ENCODE measurements at places on chromosomes 2 and 18.

GRCh38 chr18:32328379-32328778 lies 138.5 kb downstream of the MEP1B start:
- no peak for DNase-seq

GRCh38 chr18:56270671-56271250 lies 367.6 kb downstream of the TXNL1 start:
- DNase-seq = no peak

GRCh38 chr18:62384610-62385097 lies 59.5 kb downstream of the TNFRSF11A start:
- no peak for DNase-seq

DNA sequence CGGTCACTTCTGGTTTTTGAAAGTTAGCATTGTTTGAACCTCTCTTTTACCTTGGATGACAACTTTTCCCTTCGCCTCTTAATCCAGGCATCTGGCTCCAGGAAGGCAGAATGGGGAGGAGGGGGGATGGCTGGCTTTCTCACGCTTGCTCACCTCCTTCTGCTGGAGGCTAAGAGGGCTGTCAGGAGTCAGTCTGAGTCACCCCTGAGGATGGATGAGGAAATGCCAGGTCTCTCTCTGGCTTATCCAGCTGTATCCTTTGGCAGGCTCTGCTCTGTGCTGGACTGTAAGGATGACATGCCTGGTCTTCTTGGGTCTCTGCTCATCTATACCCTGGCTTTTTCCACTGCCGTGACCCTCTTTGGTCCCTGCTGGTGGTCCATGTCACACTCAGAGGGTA lies 142.9 kb upstream of the GYPC start:
- no peak for DNase-seq

DNA sequence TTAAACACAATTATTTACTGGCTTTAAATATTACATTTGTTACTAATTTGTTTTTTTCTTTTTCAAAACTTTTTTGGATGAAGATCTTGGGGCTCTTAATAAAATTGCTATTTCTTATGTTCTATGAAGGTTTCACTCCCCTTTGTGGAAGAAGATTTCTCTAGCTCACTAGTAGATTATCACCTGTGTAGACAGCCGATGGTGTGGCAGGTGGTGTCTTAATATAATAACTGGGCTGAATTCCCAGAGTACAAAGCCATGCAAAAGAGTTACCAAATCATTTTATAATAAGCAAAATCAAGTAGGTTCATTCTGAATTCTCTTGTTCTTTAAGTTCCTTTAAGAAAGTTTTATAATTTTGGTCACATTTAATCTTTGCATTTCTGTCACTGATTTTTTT lies 233.7 kb downstream of the CCDC102B start:
- DNase-seq = no peak

GRCh38 chr2:146677280-146677679 lies 1167.5 kb upstream of the ACVR2A start:
- no peak for DNase-seq

DNA sequence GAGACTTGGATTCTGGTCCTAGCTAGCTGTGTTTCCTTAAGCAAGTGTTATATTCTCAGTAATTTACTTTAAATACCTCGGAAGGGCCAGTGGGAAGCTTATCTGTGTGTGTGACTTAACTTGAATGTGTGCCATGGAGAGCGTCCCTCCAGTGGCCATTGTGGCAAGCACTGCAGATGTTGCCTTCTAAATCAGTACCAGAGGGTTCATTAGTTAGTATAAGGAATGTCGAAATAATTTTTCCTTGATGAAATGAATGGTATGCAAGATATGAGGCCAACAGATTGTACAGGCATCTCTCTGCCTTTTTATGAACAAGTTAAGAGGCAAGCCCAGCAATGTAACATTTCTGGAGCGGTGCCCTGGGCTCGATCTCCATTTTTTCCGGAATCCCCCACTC lies 52.0 kb downstream of the FBXO36 start:
- no peak for DNase-seq

DNA sequence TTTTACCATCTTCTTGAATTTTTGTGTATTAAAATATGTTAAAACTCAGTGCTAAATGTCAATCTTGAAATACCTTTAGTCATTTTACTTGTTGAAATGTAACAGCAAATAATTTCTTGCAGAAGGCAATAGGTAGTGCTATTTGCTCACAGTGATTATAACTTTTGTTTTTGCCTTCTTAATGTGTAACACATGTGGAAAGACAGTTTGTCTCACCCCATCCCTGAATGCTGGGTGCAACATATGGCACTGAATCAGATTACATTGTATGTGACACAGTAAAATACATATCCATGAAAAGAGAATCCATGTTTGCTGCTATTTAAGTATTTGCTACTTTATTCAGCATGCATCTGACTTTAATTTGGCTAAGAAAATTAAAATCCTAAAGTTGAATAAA lies 35.3 kb downstream of the FRZB start:
- no peak for DNase-seq

GRCh38 chr2:188978291-188979081 lies 4.3 kb downstream of the COL3A1 start:
- DNase-seq = no peak

DNA sequence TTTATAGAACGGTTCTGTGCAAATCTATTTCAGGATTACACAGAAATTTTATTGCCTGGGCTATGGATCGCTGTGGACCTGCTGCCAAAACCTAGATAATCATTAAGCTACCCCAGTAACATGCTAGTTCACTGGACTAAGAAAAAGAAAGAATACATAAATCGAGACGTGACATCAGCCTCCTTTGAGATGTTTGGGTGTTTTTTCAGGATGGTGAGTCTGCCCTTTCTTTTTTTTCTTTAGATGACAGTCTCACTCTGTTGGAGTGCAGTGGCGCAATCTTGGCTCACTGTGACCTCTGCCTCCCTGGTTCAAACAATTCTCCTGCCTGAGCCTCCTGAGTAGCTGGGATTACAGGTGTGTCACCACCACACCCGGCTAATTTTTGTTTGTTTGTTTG lies 52.0 kb downstream of the FHOD3 start:
- DNase-seq = no peak

- DNase-seq = no peak
These were observed 116.0 kb upstream of the CCDC195 start for GRCh38 chr2:224832207-224832606.

- no peak for DNase-seq
These were observed 161.3 kb downstream of the RTP5 start for GRCh38 chr2:242030858-242031257.

DNA sequence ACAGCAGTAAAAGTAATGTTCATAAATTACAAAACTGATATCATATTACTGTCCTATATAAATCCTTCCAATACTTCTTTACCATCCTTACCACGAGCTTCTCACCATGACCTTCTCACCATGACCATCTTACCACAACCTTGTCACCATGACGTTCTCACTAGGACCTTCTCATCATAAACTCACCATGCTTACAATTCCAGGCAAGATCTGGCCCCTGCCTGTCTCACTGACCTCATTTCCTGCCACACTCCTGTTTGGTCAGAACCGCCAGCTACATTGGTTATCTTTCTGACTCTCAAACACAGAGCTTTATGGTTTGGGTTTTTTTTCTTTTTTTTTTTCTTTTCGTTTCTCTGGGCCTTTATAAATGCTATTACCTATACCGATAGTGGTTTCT lies 827.6 kb downstream of the RNF144A start:
- no peak for DNase-seq

- no peak for DNase-seq
These were observed 189.9 kb upstream of the GALNT5 start for GRCh38 chr2:157067562-157067961.

DNA sequence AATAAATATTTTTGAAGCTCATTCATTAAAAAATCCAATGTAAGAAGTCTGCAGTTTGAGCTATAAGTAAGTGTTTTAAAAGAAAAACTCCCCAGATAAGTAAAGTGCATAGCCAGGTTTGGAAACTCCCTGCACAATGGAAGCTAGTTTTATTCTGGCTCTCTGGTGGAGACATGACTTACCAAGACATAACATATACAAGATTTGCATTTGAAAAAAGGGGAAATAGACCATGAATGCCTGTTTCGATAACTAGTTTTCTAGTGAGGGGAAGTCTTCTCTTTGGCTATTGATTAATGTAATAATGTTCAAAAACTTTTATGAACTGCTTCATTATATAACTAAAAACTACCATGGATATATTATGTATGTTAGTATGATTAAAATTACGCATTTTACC lies 435.2 kb downstream of the ARHGAP15 start:
- no peak for DNase-seq

DNA sequence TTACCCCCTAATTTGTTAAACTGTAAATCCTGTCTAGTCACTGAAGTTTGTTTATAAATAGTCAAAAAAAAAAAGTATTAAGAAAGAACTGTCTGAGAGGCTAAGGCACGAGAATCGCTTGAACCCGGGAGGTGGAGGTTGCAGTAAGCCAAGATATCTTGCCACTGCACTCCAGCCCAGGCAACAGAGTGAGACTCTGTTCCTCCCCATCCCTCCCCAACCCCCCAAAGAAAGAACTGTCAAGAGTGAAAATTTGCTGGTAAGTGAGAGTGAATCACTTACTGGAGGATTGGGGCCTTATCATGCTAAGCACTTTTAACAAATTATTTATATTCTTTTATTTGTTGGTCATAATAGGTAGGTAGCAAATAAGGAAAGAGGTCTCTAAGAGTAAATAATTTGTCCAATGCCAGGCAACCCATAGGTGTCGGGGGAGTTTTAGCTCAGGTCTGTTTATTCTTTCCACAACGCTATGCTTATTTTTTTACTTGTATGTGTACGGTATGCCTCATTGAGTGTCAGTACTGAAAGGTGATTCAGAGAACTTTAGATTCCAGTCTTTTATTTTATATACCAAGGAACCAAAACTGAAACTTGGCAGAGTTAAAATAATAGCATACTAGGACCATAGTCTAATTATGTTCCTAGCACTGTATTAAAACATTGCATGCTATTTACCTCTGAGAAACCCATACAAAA lies 2.5 kb downstream of the TAF4B start:
- DNase-seq = no peak

- DNase-seq = no peak
These were observed 36.1 kb downstream of the INSIG2 start for GRCh38 chr2:118124288-118124891.

DNA sequence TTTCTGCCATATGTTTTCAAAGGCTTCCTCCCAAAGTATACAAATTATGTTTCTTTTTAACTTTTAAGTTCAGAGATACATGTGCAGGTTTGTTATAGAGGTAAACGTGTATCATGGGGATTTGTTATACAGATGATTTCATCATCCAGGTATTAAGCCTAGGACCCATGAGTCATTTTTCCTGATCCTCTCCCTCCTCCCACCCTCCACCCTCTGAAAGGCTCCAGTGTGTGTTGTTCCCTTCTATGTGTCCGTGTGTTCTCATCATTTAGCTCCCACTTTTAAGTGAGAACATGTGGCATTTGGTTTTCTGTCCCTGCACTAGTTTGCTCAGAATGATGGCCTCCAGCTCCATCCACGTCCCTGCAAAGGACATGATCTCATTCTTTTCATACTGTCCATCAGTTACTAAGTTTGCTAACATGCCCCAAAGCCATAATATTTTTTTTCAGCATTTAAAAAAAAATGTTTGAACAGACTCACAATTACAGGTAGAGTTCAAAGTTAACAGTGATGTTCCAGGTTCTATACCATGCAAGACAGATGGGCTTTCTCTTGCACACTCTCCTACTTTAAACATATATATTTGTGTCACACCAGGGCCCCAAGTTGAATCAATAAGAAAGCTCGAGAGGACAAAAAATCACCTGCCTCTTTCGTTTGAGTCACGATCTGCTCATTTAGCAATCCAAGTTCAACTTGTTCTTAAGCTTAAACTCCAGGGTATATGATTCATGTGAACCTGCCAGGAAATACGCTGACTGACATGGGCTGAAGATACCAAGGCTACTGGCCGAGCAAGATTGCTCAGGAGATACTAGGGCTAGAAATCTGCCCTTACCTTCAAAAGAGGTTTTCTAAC lies 77.6 kb downstream of the AP1S3 start:
- no peak for DNase-seq

DNA sequence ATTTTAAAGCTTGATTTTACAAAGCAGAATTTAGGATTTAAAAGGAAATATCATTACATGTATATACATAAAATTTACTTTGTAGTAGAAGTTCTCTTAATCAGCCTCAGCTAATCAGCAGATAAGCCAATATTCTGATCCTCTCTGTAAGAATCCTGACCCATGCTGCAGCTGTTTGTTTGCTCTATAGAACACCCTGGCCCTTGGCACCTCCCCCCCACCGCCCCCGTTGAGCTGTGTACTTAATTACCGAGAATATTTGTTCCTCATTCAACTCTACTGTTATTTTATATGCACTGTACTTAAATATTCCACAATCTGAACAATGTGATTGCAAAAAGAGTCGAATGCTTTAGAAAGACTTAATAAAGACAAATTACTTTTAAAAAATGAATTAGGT lies 98.0 kb downstream of the EVA1A start:
- no peak for DNase-seq

DNA sequence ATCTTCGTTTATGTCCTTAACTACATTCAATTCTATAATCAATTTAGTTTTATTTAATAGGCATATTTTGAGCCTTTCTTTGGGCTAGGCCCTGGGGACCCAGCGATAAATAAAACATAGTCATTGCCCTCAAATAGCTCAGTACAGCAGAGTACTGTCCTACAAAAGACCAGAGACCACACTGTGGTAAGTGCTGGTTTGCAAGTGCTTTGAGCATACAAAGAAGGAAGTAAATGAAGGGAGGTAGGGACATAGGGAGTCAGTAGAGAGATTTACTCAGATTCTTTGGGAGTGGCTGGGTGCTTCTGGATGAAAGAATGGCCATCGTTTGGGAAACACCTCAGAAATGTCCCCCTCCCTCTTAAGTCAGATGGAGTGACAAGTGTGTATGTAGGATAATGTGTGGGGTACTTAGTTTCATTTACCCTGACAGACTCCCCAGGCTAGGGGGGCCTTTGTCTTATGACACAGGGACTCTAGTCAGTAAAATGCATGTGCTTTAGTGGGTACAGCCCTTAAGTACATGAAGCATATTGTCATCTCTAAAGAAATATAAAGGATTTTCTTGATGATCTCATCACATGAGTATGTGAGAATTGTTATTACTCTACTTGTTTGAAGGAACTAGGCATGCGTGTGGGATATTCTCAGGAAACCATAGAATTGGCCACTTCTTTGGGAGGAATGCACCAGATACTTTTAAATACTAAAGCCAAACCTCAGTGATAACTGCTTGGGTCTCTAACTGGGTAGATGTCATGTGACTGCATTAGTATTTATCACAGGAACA lies 35.1 kb downstream of the MAPRE2 start:
- DNase-seq = no peak

GRCh38 chr2:118730405-118730804 lies 117.0 kb downstream of the EN1 start:
- no peak for DNase-seq

DNA sequence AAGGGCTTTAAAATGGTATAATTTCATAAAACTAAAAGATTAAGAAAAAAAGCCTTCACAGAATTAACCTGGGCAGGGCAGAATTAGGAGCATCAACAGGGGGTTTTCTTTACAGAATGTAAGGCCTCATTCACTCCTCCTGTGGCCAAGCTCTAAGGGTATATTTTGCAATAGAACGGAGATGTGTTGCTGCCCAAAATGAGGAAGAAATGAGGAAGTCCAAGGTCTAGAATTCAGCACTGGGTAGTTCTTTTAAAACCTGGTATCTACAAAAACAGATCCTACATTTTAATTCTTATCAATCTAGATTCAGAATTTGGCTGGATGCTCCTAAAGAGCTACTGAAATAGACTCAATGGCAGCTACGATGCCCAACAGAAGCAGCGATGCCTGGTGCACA lies 101.8 kb downstream of the AKAIN1 start:
- DNase-seq = no peak

GRCh38 chr2:133941666-133942065 lies 312.2 kb upstream of the MGAT5 start:
- DNase-seq = no peak

GRCh38 chr2:101002562-101003277 lies 631 bp downstream of the RPL31 start:
- DNase-seq = peak; percentile 19
